ENCODE measurements at places on chromosomes 12 and 14.

DNA sequence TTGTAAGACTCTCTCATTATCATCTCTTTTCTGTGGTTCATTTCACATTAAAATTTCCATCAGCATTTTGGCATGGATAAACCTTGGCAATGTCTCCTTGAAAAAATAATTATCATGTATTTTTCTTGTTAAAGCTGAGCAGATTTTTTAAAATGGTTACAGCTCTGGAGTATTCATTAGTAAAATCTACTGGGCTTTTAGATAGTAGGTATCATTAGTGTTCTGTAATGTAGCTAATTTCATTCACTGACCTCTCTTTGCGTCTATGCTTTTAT is 36.9 kb upstream of the CDK17 start:
- no peaks in the 10 kb centered on the region for H3K36me3 ChIP-seq
- H3K4me3 ChIP-seq, result no peak overlapping the region
- no peaks in the 10 kb centered on the region for H3K27me3 ChIP-seq
- H3K27ac ChIP-seq, result no peak overlapping the region

DNA sequence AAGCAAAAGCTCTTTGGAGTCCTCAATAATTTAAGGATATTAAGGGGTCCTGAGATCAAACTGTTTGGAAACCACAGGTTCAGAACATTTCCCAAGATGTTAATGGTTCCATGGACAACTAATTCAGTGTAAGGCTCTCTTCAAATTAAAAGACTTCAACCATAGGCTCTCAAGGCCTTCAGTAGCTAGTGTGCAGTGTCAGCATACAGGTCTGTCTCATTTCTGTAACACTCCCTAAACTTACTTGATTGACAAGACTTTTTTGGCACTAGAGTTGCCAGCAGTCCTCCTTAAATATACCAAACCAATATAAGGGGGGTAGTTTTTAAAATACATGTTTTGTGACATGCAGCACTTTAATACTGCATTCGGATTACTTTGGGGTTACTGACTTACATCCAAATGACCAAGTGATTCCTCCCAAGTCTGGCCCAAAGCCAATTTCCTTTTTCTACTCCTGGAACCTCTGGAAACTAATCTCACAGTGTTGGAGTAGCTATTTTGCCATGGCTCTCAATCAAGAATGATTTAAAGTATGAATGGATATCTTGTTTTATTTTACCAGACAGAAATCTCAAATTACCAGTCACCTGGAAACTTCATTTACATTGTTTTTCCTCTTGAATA is 22.7 kb downstream of the CSRP2 start:
- H3K4me3 ChIP-seq, result no peak overlapping the region
- peaks cover 16% of the 10 kb centered on the region for H3K36me3 ChIP-seq
- H3K4me1 ChIP-seq, result no peaks in the 10 kb centered on the region
- H3K27me3 ChIP-seq, result no peaks in the 10 kb centered on the region
- DNase-seq, result no peak

DNA sequence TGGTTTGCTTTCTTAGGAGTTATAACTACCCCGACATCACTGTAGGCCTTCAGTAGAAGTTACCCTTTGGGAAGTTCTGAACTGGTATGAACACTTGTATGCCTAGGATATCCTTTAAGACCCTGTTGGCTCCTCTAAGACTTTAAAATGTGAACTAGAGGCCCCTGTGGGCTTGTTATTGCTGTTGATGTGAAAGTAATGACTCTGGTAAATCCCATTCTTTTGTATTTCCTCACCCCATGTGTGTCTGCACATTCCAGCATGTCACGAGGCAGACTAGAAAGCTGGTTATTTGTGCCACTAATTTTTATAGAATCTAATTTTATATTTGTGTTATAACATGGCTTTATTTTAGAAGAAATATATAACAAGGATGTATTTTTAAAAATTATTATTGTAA is 48.9 kb downstream of the SERPINA10 start:
- no peak for DNase-seq
- no peaks in the 10 kb centered on the region for H3K4me1 ChIP-seq
- H3K27me3 ChIP-seq, result no peaks in the 10 kb centered on the region
- H3K27ac ChIP-seq, result no peak overlapping the region
- no peaks in the 10 kb centered on the region for H3K36me3 ChIP-seq
- no peak overlapping the region for H3K4me3 ChIP-seq

DNA sequence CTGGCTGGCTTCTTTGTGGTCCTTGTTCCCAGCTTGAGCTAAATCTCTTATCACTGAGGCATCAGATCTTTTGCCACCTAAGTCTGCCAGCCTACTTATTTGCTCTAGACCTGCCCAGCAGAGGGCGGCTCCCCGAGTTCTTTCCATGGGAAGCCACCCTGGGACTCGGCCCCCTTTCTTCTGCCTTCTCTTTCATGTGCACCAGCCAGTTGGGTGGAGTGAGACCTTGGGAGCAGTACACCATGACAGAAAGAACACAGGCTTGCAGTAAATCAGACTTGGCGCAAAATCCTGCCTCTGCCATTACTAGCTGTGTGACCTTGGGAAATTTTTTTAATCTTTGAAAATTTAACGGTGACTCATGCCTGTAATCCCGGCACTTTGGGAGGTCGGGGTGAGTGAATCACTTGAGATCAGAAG is 7.4 kb downstream of the SMAGP start:
- H3K4me1 ChIP-seq, result peaks cover 34% of the 10 kb centered on the region
- peaks cover 17% of the 10 kb centered on the region for H3K36me3 ChIP-seq
- H3K27me3 ChIP-seq, result no peaks in the 10 kb centered on the region
- no peak overlapping the region for H3K4me3 ChIP-seq
- H3K27ac ChIP-seq, result no peak overlapping the region

GRCh38 chr14:99327050-99327449 is 55.1 kb upstream of the BCL11B start:
- DNase-seq, result no peak
- H3K4me3 ChIP-seq, result no peak overlapping the region
- H3K27ac ChIP-seq, result no peak overlapping the region
- no peaks in the 10 kb centered on the region for H3K4me1 ChIP-seq

DNA sequence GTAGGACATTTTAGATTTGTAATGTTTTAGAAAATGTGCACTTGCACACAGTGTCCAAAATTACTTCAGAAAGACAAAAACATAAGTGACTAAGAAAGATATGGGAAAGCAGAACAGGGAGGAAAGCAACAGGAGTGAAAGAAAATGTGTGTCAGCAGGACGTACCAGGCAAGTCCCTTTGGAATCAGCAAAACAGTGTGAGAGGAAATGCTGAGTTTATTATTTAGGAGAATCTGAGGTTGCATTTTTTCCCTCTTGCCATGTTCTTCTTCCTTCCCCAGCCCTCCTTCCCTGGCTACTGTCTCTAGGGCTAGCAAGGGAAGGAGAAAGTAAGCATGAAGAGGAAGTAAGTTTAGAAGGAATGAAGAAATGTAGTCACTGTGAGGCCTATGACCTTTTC is 67.7 kb upstream of the CD163 start:
- no peaks in the 10 kb centered on the region for H3K4me1 ChIP-seq
- no peak overlapping the region for H3K27ac ChIP-seq
- no peaks in the 10 kb centered on the region for H3K36me3 ChIP-seq
- H3K4me3 ChIP-seq, result no peak overlapping the region
- DNase-seq, result no peak
- H3K27me3 ChIP-seq, result no peaks in the 10 kb centered on the region

DNA sequence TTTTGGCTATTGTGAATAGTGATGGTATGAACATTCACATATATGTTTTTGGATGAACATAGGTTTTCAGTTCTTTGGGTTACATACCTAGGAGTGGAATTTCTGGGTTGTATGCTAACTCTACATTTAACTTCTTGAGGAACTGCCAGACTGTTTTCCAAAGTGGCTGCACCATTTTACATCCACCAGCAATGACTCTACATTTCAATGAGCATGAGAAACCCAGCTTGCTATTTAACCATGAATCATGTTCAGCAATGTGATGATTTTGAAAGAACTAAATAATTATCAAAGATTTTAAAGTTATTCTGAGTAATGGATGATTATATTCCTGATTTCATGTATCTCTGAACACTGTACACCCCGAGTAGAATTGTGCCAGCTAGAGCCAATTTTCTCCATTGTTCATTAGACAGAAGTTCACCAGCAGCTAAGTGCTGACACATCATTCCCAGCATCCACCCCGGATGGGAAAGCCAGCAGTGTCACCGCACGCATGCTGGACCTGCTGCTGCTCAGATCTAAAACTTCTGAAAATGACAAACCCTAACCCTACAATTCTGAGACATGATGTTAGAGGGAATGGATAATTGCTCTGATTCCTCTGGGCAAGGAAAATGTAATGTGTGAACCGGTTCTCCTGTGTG is 13.3 kb upstream of the ANAPC5 start:
- H3K36me3 ChIP-seq, result no peaks in the 10 kb centered on the region
- no peak overlapping the region for H3K4me3 ChIP-seq
- no peak for DNase-seq
- no peak overlapping the region for H3K27ac ChIP-seq

DNA sequence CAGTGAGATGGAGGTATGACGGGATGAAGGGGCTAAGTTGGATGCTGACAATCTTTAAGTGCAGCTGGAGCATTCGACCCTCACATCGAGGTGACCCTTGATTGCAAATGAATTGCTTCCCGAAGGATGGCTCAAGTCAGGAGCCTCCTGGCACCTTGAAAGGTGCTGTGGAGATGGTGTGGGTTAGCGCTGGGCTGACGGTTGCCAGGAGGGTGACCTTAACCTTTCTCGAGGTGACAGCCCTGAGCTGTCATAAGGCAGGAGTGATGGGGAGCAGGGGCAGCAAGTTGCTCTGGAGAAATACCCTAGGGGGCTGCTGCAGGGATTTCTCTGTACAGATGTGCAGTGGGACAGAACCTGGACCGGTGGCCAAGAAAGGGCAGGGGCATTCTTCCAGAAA is 122.8 kb downstream of the CRACR2A start:
- H3K27ac ChIP-seq, result no peak overlapping the region
- DNase-seq, result no peak

GRCh38 chr14:64210216-64210615 is 84.0 kb downstream of the ESR2 start:
- no peaks in the 10 kb centered on the region for H3K4me1 ChIP-seq
- H3K27me3 ChIP-seq, result no peaks in the 10 kb centered on the region
- no peak overlapping the region for H3K27ac ChIP-seq
- no peak for DNase-seq
- no peak overlapping the region for H3K4me3 ChIP-seq

GRCh38 chr12:110475426-110475825 is 6.8 kb downstream of the FAM216A start:
- no peaks in the 10 kb centered on the region for H3K36me3 ChIP-seq
- DNase-seq, result no peak
- no peaks in the 10 kb centered on the region for H3K4me1 ChIP-seq
- no peak overlapping the region for H3K27ac ChIP-seq
- H3K4me3 ChIP-seq, result no peak overlapping the region

Measured in PC-3 (cell line).